ENCODE measurements at places on chromosomes 12 and 14. TPM values are rescaled to one million over a fixed set of nuclear protein-coding genes. Genes with fewer than 3 reads are reported as not detected.

DNA sequence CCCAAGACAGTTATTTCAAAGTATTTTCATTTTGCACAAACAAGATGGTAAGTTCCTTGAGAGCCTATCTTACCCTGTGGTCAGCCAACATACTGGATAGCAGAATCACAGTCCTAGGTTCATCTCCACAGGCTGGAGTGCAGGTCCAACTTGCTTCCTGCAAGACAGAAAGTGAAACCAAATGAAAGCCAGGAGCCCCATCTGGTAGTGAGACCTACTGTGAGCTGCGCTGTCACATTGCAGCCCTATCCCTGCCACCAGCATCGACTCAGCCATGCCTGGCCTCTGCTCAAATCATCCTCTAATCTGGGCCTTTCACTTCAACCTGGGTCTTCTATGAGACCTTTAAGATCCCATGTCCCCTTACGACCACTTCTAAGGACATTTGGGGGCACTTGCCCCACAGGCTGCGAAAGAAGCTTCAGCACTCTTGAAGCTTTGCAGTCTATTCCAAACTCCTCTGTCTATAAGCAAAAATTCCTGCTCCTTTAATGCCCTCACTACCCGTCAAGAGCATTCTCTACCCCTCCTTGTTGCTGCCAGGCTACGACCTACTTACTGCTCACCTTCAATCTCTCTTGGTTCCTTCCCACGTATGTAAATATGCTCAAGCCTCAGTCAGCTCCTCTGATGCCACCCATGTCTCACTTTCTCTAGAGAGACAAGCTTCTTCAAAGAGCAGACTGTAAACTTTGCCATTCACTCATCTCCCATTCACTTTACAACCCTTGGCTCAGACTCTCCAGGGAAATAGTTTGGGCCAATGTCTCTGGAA is 55.9 kb upstream of the TSPAN11 start:
- DNase-seq: no peak

DNA sequence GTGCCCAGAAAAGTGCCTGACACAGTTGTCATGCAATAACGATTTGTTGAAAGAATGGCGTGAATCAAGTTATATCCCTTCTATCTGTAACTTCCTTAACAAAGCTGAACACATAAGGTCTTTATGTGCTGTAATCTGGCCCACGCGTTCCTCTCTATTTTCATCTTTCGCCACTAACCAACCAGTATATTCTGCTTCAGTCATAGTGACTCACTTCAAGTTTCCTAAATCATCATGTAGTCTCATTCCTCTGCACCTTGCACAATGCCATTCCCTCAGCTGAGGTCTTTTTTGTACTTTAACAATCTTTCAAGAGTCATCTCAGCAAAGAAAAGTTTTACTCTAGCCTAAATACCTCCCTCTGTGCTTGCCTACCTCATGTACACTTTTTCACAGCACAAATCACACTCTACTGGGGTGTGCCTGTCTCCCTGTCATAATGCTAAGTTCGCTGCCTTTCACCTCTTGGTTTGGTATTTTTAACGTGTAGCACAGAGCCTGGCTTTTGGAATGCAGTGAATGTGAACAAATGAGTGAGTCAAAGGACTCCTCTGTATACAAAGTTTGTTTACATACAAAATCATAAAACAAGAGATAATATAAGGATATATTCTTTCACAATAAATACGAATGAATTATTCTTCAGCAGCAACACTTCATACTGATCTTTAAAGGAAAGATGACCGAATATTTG is 2.9 kb upstream of the CMAS start:
- no peak for DNase-seq

GRCh38 chr12:1267243-1267642 is 276.2 kb downstream of the ERC1 start:
- no peak for DNase-seq

DNA sequence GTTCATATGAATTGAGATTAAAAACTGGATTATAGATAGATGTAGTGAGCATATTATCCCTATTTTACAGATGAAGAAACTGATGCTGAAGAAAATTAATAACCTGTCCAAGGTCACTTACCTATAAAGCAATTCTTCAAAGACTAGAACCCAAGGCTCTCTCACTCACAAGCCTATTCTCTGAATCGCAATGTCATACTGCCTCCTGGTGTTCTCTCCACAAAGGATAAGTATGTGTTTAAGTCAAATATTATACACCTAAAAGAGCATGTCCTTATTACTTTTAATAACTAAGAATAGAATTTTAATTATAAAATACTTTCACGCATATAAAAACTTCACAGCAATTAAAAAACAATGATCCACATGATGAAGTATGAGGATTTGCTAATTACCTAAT is 721.3 kb upstream of the USP15 start:
- no peak for DNase-seq

DNA sequence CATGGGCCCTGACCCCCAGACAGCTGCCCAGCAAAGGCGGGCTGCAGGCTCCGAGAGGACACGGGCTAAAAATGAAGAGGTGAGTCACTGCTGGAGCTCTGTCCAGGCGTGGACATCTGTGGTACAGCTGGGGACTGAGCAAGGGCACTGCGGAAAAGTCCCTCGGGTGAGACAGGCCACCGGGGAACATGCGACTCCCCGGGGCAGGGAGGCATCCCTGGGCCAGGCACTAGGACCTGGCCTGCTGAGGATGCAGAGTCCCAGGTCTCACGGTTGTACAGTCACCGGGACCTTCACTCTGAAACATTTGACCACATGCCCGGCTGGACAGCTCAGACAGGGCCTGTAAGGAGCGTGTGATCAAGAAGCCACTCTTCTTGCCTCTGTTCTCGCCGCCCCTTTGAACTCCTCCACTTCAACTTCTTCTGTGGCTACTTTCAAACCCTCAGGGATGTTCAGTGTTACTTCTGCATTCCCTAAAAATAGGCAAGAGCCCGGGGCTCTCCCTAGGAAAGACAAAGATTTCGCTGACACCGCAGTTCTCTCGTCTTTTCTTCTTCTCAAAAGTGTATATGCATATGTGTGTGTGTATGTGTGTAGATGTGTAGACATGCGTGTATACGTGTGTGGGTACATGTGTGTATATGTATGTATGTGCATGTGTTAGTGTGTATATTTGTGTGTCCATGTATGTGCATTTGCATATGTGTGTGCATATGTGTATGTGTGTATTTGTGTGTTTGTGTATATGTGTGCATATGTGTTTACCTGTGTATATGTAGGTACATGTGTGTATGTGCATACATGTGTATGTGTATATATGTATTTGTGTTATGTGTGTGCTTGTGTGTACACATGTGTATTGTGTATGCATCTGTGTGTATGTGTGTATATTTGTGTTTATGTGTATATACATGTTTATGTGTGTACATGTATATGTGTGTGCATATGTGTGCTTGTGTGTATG is 5.0 kb upstream of the RFLNA start:
- DNase-seq: no peak

DNA sequence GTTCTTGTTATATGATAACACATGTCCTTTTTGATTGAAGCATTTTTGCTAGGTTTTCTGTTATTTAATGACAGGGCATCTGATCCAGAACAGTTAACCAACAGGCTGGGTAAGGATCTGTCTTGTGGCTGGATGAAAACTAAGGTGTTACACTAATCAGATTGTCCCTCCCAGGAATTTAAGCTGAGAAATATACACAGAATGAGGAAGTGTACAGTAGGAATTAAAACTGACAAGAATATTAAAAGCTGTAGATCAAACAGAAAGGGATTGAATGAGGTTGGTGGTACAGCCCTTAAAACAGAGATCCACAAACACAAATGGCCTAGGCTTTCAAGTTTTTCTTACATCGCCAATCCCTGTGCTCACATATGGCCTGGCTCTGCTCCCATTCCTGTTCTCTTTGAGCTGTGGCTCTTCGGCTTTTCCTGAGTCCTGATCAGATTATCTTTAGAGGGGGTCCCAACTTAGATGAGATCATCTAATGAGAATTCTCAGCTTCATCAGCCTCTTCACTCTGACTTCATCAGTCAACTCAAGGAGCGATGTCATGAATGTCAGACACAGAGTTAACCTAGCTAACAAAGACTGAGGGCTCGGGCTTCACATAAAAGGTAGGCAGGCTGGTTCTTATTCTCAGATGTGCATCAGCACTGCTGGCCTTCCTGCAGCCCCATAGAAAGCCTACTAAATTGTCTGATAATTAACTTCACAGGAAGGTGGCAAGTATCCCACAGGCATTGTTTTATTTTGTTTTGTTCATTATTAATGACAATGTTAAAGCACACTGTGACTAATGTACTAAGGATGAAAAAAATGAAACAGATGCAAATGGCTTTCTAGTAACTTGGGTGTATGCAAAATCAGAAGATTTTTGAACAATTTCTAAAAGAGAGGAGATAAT is 11.4 kb downstream of the PYGL start:
- no peak for DNase-seq

DNA sequence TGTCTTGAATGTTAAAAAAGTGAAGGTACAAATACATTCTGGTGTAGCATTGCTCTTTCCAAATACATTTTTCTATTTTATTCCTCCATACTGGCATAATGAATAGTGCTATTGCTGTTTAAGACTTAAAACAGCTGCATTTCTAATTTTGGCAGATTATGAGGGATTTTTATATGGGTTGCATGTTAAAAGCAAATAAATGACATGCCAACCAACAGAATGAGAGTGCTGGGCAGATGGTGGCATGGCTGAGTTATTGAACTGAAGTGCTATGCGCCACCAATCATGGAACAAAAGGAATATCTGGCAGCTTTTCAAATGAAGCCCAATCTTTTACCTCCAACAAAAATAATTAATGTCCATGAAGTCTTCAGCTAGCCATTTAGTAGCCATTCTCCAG is 215.0 kb downstream of the PRKD1 start:
- DNase-seq: no peak

DNA sequence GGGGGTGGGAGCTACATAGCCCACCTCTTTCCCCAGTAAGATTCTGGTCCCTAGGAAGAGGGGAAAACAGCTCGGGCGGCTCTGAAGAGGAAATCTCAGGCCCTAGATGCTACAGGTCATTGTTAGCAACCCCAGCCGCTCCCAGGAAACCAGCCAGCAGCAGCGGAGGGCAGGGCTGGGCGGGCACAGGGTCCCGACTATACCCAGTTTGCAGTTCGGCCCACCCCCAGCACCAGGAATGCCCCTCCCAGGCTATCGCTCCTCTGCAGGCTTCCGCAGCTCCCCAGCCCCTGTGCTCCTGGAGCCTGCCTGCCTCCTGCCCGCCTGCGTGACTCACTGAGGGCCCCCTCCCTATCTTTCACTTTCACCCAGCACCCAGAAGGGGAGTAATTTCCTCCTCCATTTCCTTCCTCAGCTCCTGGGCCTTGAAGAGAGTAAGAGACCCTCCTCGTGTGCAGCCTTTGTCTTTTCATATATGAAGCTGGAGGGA is 27.2 kb upstream of the PNMA1 start:
- DNase-seq: peak; percentile 76

GRCh38 chr12:115708801-115709200 is 568.7 kb downstream of the MED13L start:
- DNase-seq: no peak

DNA sequence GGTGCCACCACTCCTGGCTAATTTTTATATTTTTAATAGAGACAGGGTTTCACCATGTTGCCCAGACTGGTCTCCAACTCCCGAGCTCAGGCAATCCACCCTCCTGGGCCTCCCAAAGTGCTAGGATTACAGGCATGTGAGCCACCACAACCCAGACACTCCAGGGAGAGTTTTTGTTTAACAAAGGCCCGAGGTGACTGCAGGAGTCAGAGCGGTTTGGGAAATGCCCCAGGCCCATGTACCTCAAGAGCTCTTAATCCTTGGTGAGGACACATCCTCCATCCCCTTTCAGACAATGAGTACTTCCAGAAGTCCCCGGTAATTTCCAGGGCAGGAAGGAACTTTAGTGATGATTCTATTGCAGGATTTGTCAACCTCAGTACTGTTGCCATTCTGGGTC is 176.0 kb downstream of the ESRRB start:
- no peak for DNase-seq

DNA sequence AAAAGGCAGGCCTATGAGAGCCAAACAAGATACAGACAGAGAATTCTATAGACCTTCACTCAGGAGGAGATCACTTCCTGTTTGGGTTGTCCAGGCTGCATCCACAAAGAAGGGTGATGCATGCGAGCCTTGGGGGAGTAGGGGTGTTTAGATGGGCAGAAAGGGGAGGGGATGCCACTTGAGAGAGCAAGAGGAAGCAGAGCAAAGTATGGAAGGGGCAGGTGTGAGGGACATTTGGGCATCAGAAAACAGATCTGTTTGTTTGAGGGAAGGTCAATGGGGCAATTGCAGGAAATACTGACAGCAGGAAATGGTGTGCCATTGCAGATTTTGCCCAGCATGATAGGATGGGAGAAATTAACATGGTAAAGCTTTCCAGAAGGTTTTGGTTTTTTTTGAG is 146.4 kb upstream of the FOXN3 start:
- no peak for DNase-seq

DNA sequence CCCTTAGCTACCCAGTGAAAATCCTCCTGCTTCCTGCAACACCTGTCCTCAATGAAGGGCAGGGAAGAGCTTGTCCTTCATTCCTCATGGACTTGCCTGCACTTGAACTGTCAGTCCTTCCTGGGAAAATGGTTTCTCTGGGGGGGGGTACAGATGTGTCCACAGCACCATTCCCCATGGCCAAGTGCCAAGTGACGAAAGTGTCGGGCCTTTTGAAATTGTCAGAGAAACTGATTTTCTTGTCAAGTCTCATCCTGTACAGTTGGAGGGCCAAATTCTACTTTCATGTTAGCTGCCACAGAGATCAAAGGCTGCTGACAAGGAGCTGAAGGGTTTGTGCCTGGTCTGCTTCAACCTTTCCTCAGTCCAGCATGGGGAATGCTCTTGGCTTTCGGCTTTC is 179.5 kb upstream of the PARP11 start:
- no peak for DNase-seq

DNA sequence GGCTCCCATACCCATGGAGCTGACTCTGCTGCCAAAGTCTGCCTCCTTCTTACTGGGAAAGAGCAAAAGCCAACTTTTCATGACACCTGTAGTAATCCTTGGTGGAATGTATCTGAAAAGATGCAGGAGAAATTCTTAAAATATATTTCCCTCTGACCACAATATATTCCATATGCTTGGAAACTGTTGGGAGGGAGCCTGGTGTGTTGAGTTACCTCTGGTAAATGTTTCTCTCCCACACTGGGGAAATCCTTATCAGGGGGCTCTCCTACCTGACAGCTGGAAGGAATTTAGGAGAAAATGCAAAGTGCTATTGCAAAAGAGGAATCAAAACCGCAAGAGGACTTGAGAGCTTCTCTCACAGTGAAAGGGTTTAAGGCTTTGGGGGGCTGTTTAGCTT is 139.4 kb downstream of the TBX5 start:
- DNase-seq: no peak

- no peak for DNase-seq
Measured at GRCh38 chr14:74444866-74445265, 18.9 kb upstream of the SYNDIG1L start.

The SLC24A4 gene
- not detected for total RNA-seq

The SMIM41 gene
- not detected for total RNA-seq

The GPRC5A gene
- total RNA-seq: not detected

The CNTN1 gene
- not detected for total RNA-seq

The ARMH4 gene
- not detected for total RNA-seq

The TAS2R43 gene
- not detected for total RNA-seq

The KLRC4 gene
- 16.0 TPM for total RNA-seq

The GUCY2C gene
- not detected for total RNA-seq

Measured in CD8-positive, alpha-beta T cell (primary cell).